ENCODE measurements at places on chromosomes 3 and 15.

- DNase-seq = no peak
These were observed 96.1 kb downstream of the FOXP1 start for GRCh38 chr3:71487418-71487817.

GRCh38 chr15:92159906-92160841 is 233.5 kb upstream of the ST8SIA2 start:
- no peak for DNase-seq

DNA sequence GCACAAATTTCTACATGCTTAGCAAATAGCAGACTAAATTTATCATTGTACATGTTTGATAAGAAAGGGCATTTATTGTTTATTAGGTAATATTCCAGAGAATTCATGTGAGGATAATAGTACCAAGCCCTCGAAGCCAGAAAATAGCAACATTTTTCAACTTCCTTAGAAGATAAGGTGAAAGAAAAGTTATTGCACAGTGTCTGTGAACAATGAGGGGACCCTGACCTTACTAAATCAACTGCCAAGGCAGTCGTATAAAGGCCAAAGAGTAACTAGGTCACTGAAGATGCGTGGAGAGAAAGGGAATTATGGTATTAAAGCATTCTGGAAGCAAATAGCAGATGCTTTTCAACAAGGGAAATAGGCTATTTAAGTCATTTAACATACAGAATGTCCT is 20.3 kb upstream of the ARL6 start:
- DNase-seq = no peak

GRCh38 chr3:157443905-157444796 is 7.5 kb downstream of the PTX3 start:
- no peak for DNase-seq

- DNase-seq = no peak
These were observed 12.3 kb downstream of the EIF1B start for GRCh38 chr3:40321818-40322217.

GRCh38 chr3:23913873-23914743 is 2.7 kb downstream of the NKIRAS1 start:
- no peak for DNase-seq
